ENCODE measurements at places on chromosomes 16 and 17.
A peak's percentile ranks its signal among the peaks of the same experiment; 100 is the strongest.

- H3K4me1 ChIP-seq, result no peaks in the 10 kb centered on the region
- H3K27ac ChIP-seq, result no peak overlapping the region
- H3K27me3 ChIP-seq, result no peaks in the 10 kb centered on the region
Measured at GRCh38 chr16:937723-938122, 33.1 kb downstream of the LMF1 start.

GRCh38 chr16:87409153-87409552 lies 17.0 kb downstream of the MAP1LC3B start:
- H3K4me1 ChIP-seq, result no peaks in the 10 kb centered on the region
- DNase-seq, result no peak
- peaks cover 13% of the 10 kb centered on the region for H3K36me3 ChIP-seq

DNA sequence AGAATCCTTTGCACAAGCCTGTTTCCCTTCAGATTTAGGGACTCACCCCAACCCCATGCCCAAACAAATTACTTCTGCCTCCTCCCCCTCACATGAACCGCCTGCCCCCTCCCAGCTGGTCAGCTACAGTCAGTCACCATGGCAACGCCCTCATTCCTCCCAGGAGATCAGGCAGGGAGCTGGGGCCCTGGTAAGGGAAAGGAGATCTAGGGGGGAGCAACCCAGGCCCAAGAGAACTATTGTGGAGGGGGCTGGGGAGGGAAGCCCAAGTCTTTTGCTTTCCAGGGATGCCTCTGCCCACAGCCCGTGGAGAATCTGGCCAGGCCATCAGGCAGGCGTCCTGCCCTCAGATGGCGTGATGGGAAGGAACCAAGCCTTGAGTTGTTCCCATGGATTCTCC lies 2.8 kb downstream of the FAM171A2 start:
- no peak for DNase-seq
- H3K36me3 ChIP-seq, result 0 out of 2 replicates have a peak, but pooled peaks cover 1% of the 10 kb centered on the region
- H3K4me3 ChIP-seq, result no peak overlapping the region
- no peak overlapping the region for H3K27ac ChIP-seq

GRCh38 chr17:1109606-1110540 lies 69.9 kb downstream of the ABR start:
- no peaks in the 10 kb centered on the region for H3K36me3 ChIP-seq
- no peaks in the 10 kb centered on the region for H3K27me3 ChIP-seq
- peaks cover 34% of the 10 kb centered on the region for H3K4me1 ChIP-seq
- DNase-seq, result no peak
- peak overlapping the region; percentile 77 for H3K27ac ChIP-seq

- H3K27ac ChIP-seq, result no peak overlapping the region
- DNase-seq, result no peak
- no peaks in the 10 kb centered on the region for H3K36me3 ChIP-seq
Measured at GRCh38 chr16:81967358-81967757, 43.9 kb downstream of the SDR42E1 start.

DNA sequence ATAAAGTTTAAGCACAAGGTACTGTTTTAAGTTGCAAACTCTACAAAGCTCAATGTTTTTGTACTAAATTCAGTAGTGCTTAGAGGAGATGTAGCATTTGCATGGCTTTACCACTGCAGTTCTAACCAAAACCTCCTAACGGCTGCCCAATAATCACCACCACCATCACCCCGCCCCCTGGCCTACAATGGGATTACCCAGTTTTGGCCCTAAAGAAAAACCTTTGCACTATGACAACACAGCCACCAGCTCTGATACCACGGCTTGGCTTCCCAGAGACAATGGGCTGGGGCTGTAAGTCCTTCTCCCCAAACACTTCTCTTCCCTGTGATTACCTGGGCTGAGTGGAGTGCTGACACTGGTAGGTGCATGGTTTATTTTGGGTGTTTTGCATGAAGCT lies 58.4 kb upstream of the MTMR4 start:
- H3K27ac ChIP-seq, result no peak overlapping the region
- H3K36me3 ChIP-seq, result no peaks in the 10 kb centered on the region
- H3K4me1 ChIP-seq, result no peaks in the 10 kb centered on the region
- H3K4me3 ChIP-seq, result no peak overlapping the region
- H3K27me3 ChIP-seq, result peaks cover 15% of the 10 kb centered on the region
- DNase-seq, result no peak

GRCh38 chr16:1024138-1024537 lies 42.6 kb downstream of the SOX8 start:
- no peaks in the 10 kb centered on the region for H3K36me3 ChIP-seq
- no peak for DNase-seq
- no peak overlapping the region for H3K27ac ChIP-seq
- H3K4me3 ChIP-seq, result no peak overlapping the region
- no peaks in the 10 kb centered on the region for H3K4me1 ChIP-seq

DNA sequence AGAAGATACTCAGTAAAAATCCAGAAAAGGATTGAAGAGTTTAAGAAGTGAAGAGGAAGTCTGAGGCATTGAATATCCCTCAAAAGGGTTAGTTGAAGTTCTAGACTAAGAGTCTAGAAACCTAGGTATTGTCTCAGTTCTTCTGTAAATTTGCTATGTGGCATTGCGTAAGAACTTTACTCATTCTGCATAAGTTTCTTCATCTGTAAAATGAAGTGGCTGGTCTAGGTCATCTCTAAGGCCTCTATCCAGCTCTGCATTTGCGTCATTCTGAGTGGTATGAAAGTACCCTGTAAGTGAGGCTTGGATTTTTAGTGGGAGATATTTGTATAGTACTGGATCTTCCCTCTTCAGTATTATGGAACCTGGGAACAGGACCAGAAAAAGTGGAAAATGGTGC lies 130.2 kb downstream of the MYO1D start:
- H3K36me3 ChIP-seq, result no peaks in the 10 kb centered on the region
- no peak for DNase-seq
- H3K27me3 ChIP-seq, result peaks cover 22% of the 10 kb centered on the region
- no peak overlapping the region for H3K27ac ChIP-seq
- H3K4me3 ChIP-seq, result no peak overlapping the region

GRCh38 chr16:35142809-35143192 lies 1683.4 kb downstream of the TP53TG3F start:
- no peak for DNase-seq
- no peaks in the 10 kb centered on the region for H3K27me3 ChIP-seq
- no peak overlapping the region for H3K27ac ChIP-seq
- no peaks in the 10 kb centered on the region for H3K4me1 ChIP-seq
- H3K4me3 ChIP-seq, result no peak overlapping the region
- H3K36me3 ChIP-seq, result no peaks in the 10 kb centered on the region

DNA sequence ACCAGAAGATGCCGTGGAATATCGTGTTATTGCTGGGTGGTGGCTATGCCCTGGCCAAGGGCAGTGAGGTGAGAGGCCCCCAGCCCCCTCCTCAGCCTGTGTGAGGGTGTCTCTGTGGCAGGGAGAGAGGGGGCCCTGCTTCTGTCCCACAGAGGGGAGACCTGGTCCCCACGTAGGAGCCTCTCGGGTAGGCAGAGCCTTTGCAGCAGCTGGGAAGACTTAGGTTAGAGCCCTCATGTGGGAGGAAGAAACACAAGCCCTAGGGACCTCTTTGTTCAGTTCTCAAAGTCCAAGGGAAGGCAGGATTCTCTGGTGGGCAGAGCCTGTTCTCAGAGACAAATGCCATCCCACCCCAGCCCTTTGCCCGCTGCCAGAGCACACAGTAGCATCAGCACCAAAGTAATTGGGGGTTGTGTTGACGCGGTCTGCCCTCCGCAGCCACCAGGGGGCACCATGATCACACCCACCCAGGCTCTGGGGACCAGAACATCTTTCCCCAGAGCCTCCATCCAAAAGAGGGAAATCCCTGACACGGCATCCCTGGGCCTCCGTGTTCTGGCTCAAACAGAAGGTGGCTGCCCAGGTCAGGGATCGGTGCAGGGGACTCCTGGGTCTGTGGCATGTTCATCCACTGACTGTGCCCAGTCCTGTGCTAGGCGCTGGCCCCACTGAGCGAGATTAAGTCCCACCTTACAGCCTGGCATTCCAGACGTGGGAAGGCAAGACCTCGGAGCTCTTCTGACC lies 11.5 kb upstream of the FOXN1 start:
- no peaks in the 10 kb centered on the region for H3K4me1 ChIP-seq
- H3K27me3 ChIP-seq, result no peaks in the 10 kb centered on the region
- H3K27ac ChIP-seq, result no peak overlapping the region
- H3K4me3 ChIP-seq, result no peak overlapping the region
- peak; percentile 78 for DNase-seq

DNA sequence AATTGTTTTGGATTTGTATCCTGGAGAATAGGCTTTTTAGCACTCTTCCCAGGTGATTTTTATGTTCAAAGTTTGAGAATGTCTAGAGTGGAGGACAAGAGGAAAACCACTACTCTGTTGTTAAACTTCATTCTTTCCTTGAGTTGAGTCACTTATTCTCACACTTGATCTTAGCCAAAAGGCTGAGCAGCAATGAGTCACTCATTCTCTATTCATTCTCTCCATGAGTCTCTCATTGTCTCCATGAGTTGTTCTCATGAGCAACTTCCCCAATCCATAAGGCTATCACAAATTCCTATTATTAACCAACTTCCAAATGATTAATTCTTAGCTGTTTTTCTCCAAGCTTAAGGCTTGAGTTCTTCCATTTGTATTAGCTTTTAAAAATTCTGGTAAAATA lies 1393.3 kb downstream of the CDH8 start:
- H3K4me3 ChIP-seq, result no peak overlapping the region
- H3K36me3 ChIP-seq, result no peaks in the 10 kb centered on the region
- H3K4me1 ChIP-seq, result no peaks in the 10 kb centered on the region
- no peak overlapping the region for H3K27ac ChIP-seq
- no peaks in the 10 kb centered on the region for H3K27me3 ChIP-seq

DNA sequence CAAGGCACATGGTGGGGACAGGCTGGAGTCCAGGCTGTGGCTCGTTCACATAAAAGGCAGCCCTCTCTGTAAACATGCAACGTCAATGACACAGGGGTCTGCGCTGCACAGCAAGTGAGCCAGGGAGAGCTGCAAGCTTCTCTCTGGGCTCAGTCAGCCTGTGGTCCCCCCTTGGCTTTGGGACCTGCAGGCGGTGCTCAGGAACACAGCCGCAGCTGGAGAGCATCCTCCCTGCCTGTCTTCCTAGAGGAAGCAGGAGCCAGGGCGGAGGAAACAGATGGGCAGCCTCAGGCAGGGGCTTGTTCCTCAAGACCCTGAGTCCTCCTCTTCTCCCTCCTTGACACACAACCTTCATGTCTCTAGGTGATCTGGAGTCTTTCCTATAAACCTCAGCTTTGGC lies 228.0 kb downstream of the C16orf78 start:
- H3K27ac ChIP-seq, result no peak overlapping the region
- no peaks in the 10 kb centered on the region for H3K36me3 ChIP-seq
- peaks cover 8% of the 10 kb centered on the region for H3K4me1 ChIP-seq
- no peaks in the 10 kb centered on the region for H3K27me3 ChIP-seq
- DNase-seq, result no peak

- DNase-seq, result no peak
- H3K27ac ChIP-seq, result no peak overlapping the region
Measured at GRCh38 chr17:82943339-82943738, 103.5 kb upstream of the ZNF750 start.

DNA sequence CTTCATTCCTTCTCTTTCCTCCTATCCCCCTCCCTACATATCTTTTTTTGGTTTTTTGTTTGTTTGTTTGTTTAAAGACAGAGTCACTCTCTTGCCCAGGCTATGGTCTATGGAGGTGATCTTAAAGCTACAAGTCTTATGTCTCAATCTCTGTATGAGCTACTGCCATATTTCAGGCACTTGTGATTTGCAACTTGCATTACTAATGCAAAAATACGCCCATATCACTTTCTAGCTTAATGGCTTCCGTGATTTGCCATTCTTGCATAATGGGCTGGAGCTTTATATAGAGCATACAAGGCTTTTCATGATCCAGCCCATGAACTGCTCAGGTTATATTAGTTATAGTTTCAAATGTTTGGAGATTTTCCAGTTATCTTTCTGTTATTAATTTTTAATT lies 7.5 kb downstream of the CFAP97D1 start:
- no peak overlapping the region for H3K27ac ChIP-seq
- no peaks in the 10 kb centered on the region for H3K36me3 ChIP-seq

DNA sequence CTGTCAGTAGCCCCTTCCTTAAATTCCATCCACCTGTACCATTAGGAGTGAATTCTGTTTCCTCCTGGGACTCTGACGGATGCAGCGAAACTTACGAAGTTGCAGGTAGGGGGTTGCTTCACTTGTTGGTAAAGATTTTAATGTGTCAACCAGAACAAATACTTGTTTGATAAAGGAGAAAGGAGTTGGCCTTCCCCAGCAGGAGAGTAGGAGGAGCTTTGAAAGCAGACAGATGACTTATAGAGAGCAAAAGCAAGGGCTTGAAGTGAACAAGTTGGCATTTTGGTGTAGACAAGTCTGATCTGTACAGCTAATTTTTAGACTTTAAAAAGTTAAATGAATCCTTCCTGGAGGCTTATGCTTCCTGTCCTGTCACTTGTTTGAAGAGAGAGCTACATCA lies 38.1 kb upstream of the PMFBP1 start:
- H3K27me3 ChIP-seq, result no peaks in the 10 kb centered on the region
- no peaks in the 10 kb centered on the region for H3K4me1 ChIP-seq
- H3K36me3 ChIP-seq, result no peaks in the 10 kb centered on the region
- H3K27ac ChIP-seq, result no peak overlapping the region

DNA sequence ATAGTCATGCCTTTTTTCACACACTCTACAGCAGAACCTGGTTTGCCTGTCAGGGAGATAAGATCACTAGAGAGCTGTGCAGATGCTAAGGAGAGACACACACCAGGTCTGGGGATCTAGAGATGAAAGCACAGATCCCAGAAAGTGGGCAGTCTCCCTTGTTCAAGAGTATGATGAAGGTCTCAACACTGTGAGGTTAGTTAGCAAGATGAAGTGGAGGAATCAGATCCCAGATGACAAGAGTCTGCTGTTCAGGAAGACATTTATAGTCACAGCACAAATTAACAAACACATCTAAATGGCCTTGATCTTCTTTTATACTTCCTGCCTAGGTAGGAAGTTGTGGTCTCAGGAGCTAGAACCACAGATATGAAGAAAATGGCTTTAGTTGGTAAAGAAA lies 23.4 kb upstream of the SKAP1 start:
- peak; percentile 31 for DNase-seq
- no peaks in the 10 kb centered on the region for H3K36me3 ChIP-seq
- no peak overlapping the region for H3K4me3 ChIP-seq
- peaks cover 26% of the 10 kb centered on the region for H3K27me3 ChIP-seq

GRCh38 chr16:79542237-79542774 lies 58.2 kb downstream of the MAF start:
- DNase-seq, result no peak
- no peaks in the 10 kb centered on the region for H3K36me3 ChIP-seq
- H3K27me3 ChIP-seq, result peaks cover 4% of the 10 kb centered on the region
- H3K27ac ChIP-seq, result no peak overlapping the region

GRCh38 chr16:13554005-13554404 lies 365.9 kb upstream of the ERCC4 start:
- no peak overlapping the region for H3K27ac ChIP-seq
- H3K4me3 ChIP-seq, result no peak overlapping the region
- H3K36me3 ChIP-seq, result no peaks in the 10 kb centered on the region
- no peaks in the 10 kb centered on the region for H3K4me1 ChIP-seq
- no peaks in the 10 kb centered on the region for H3K27me3 ChIP-seq

- DNase-seq, result no peak
- no peaks in the 10 kb centered on the region for H3K27me3 ChIP-seq
- peaks cover 60% of the 10 kb centered on the region for H3K4me1 ChIP-seq
- peak overlapping the region; percentile 20 for H3K27ac ChIP-seq
- H3K36me3 ChIP-seq, result peaks cover 4% of the 10 kb centered on the region
Measured at GRCh38 chr17:38354466-38354865, 2.8 kb downstream of the SOCS7 start.

Measured in DND-41 (cell line).